ENCODE measurements at places on chromosomes 3 and 15.
A peak's percentile ranks its signal among the peaks of the same experiment; 100 is the strongest.

DNA sequence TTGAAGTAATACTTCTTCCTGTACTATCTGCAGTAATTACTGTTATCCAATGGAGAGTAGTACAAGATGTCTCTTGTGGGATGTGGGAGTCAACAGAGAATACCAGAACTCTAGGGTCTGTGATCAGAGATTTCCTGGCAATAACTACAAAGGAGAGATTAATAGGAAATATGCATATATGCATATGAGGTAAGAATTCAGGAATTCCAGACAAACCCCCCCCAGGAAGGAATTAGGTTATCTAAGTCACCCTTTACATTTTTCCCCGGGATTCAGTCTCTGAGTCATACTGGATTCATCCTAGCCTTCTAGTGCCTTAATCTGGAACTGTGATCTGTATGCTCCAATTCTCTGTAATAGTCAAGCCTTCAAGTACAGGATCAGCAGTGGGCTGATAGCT lies 49.4 kb downstream of the GTF2E1 start:
- H3K4me1 ChIP-seq, result no peaks in the 10 kb centered on the region
- H3K27ac ChIP-seq, result no peak overlapping the region
- no peak for DNase-seq
- H3K27me3 ChIP-seq, result no peaks in the 10 kb centered on the region

DNA sequence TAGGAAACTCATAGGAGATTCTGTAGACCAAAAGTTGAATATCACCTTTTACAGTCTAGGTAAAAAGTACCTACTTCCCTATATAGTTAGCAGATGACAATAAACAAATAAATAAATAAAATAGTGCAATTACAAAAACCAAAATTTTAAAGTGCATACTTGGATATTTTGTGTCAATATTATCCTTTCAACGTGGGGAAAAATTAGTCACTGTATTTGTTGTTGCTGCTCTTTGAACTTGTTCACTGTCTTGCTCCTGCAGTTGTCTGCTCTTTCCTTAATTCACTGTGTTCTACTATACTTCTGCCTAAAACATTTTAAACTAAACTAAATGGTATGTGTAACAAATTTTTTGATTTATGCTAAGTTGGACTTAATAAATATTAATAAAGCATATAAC lies 889.0 kb downstream of the ROBO1 start:
- no peaks in the 10 kb centered on the region for H3K36me3 ChIP-seq
- H3K4me3 ChIP-seq, result no peak overlapping the region
- H3K27ac ChIP-seq, result no peak overlapping the region
- no peaks in the 10 kb centered on the region for H3K4me1 ChIP-seq

DNA sequence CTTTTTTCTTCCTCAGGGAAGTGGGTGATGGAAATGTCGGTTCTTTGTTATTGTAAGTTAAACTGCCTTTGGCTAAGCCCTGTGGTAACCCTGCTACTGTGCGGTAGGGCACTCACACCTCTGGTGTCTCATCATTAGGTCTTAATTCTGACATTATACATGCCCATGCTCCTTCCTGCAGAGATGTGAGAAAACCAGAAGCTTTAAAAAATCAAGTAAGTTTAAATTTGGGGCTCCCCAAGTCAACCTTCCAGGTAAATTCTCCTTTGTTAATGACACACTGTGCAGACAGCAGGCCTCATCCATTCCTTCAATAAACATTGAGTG lies 155.8 kb downstream of the FAM43A start:
- no peak overlapping the region for H3K27ac ChIP-seq
- H3K4me1 ChIP-seq, result no peaks in the 10 kb centered on the region
- H3K36me3 ChIP-seq, result no peaks in the 10 kb centered on the region
- H3K4me3 ChIP-seq, result no peak overlapping the region

DNA sequence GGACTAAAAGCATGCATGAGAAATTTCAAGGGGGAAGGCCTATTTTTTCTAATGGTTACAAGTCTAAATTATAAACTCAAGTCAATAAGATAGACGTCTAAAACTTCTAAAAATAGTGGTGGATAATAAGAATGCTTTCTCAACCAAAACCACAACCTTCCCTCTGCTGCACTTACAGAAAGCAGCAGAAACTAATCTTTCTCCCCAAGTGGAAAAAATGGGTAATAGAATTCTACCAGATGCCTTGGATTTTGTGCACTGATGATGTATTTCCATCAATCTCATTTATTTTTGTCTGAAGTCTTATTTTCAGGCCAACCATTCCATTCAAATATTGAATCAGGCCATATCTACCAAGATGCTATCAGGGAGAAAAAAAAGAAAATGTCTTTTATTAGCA lies 344.7 kb downstream of the NEK10 start:
- H3K4me3 ChIP-seq, result no peak overlapping the region
- H3K36me3 ChIP-seq, result no peaks in the 10 kb centered on the region
- H3K27me3 ChIP-seq, result no peaks in the 10 kb centered on the region
- no peak for DNase-seq
- H3K4me1 ChIP-seq, result no peaks in the 10 kb centered on the region

DNA sequence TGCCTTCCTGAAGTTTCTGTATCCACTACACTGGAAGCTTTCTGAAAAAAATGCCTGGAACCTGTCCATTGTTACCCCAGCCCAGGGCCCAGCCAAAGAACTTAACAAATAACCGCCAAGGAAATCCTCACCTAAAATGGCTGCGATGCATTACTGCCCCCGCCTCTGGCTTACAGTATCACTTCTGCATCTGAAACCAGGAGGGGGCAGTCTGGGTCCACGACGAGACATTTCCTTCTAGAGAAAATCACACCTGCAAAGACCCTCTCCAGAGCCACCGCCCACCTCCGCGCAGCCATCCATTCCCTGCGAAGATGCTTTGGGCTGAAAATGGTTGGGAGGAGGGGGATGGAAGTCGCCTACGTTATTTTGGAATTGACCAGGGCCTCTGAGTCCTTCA lies 22.4 kb upstream of the CELF6 start:
- peak; percentile 23 for DNase-seq
- peaks cover 40% of the 10 kb centered on the region for H3K36me3 ChIP-seq

DNA sequence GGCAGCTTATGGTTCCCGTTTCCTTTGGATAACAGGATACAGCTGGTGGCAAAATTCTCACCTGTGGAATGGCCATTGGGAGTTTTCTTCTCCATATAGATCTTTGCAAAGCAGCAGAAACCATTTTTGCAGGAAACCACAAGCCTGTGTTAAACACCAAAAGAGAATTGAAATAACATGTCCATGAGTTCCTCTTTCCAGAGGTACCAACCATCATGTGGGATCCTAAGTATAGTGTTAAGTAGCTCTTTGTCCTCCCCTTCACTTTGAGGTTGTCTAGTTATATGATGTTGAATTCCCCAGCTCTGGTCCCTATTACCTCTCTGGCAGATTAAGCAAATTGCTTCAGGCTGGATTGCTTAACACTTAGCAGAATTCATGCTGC lies 94.9 kb downstream of the AKAP13 start:
- H3K27me3 ChIP-seq, result no peaks in the 10 kb centered on the region
- H3K36me3 ChIP-seq, result peaks cover 4% of the 10 kb centered on the region
- peaks cover 30% of the 10 kb centered on the region for H3K4me1 ChIP-seq
- DNase-seq, result no peak
- no peak overlapping the region for H3K4me3 ChIP-seq

- H3K4me3 ChIP-seq, result no peak overlapping the region
- no peak overlapping the region for H3K27ac ChIP-seq
- no peaks in the 10 kb centered on the region for H3K36me3 ChIP-seq
- DNase-seq, result no peak
Measured at GRCh38 chr15:96593735-96594134, 263.2 kb downstream of the NR2F2 start.

DNA sequence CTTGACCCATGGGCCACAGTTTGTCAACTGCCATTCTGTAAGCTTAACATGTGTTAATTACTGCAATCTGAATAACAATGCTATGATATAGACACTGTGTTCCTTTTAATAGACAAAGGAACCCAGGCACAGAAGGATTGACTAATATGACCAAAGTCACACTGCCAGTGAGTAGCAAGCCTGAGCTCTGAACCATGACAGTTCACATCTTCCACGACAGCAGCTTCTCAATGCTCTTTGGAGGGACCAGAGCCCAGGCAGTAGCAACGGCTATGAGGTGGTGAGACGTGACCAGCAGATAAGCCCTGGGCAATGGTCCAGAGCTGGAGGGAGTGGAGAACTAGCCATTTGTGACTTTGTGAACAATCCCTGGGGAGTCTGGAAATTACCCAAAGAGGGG lies 19.4 kb downstream of the CA12 start:
- H3K36me3 ChIP-seq, result no peaks in the 10 kb centered on the region
- no peak for DNase-seq
- no peak overlapping the region for H3K27ac ChIP-seq
- no peaks in the 10 kb centered on the region for H3K27me3 ChIP-seq
- H3K4me1 ChIP-seq, result no peaks in the 10 kb centered on the region

GRCh38 chr3:188962253-188963247 lies 209.2 kb upstream of the TPRG1 start:
- no peak overlapping the region for H3K27ac ChIP-seq
- no peaks in the 10 kb centered on the region for H3K36me3 ChIP-seq

DNA sequence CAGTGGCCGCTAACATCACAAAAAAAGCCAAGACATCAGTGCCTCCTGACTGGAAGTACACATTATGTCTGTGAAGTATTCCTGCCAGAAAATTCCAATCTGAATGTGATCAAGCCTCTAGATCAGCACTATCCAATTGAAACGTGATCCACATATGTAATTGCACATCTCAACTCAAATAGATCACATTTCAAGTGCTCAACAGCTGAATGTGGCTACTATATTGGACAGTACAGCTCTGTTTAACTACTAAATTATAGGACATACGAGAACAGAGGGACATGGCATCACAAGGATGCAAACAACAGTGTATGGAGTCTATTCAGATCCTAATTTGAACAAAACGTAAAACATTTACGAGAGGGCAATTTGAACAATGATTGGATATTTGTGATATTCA lies 542 bp upstream of the UBAP1L start:
- no peaks in the 10 kb centered on the region for H3K4me1 ChIP-seq
- peaks cover 65% of the 10 kb centered on the region for H3K36me3 ChIP-seq
- H3K27me3 ChIP-seq, result no peaks in the 10 kb centered on the region
- H3K4me3 ChIP-seq, result no peak overlapping the region

DNA sequence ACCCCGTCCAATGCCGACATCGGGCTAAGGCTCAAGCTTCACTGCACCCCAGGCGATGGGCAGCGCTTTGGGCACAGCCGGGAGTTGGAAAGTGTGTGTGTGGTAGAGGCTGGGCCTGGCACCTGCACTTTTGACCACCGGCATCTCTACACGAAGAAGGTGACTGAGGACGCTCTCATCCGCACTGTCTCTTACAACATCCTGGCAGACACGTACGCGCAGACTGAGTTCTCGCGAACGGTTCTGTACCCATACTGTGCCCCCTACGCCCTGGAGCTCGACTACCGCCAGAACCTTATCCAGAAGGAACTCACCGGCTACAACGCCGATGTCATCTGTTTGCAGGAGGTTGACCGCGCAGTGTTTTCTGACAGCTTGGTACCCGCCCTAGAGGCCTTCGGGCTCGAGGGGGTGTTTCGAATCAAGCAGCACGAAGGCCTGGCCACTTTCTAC lies 1.0 kb downstream of the PDE12 start:
- H3K27me3 ChIP-seq, result no peaks in the 10 kb centered on the region
- H3K36me3 ChIP-seq, result peaks cover 19% of the 10 kb centered on the region
- peak overlapping the region; percentile 88 for H3K4me3 ChIP-seq
- peaks cover 34% of the 10 kb centered on the region for H3K4me1 ChIP-seq

GRCh38 chr3:106114848-106115247 lies 246.0 kb upstream of the CBLB start:
- DNase-seq, result no peak
- H3K27ac ChIP-seq, result no peak overlapping the region
- no peak overlapping the region for H3K4me3 ChIP-seq
- H3K27me3 ChIP-seq, result no peaks in the 10 kb centered on the region
- no peaks in the 10 kb centered on the region for H3K4me1 ChIP-seq

DNA sequence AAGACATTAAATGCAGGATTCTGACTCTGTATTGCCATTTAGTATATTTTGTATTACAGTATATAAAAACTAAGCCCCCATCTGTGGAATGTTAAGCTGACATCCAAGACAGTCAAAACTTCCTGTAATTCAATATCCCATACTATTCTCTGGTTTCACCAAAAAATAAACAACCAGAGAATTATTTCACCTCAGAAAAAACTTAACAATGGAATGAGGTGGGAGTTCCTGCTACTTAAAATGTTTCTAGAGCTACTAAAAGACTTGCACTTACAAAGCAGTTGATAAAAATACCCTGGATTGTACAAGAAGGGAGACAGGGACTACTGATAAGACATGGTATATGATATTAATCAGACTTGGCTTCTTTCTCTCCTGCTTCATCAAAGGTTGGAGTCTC lies 8.3 kb downstream of the ARL13B start:
- no peaks in the 10 kb centered on the region for H3K36me3 ChIP-seq
- no peak overlapping the region for H3K4me3 ChIP-seq

- no peak overlapping the region for H3K4me3 ChIP-seq
- H3K27ac ChIP-seq, result no peak overlapping the region
- DNase-seq, result no peak
- no peaks in the 10 kb centered on the region for H3K36me3 ChIP-seq
- H3K4me1 ChIP-seq, result no peaks in the 10 kb centered on the region
Measured at GRCh38 chr3:185746470-185746869, 78.4 kb downstream of the IGF2BP2 start.

DNA sequence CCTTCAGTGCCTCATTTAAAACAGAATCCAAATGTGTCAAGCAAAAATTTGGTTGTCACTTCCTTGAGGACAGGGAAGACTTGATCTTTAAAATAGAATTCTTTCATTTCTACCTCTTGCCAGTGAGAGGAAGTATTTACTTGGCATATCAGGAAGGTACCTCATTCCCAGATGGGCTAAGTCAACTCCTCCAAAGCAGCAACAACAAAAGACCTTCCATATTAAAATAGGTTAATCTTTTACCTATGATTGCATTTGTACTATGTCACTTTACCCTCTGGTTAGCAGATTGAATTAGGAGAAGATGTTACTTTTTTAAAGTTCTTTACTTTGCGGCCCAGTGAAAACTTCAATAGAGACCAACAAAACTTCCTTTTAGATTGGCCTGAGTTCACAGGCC lies 462.1 kb upstream of the ADAMTS9 start:
- no peak overlapping the region for H3K27ac ChIP-seq
- H3K36me3 ChIP-seq, result no peaks in the 10 kb centered on the region
- no peaks in the 10 kb centered on the region for H3K4me1 ChIP-seq
- no peak overlapping the region for H3K4me3 ChIP-seq

GRCh38 chr3:139824864-139825263 lies 110.1 kb upstream of the CLSTN2 start:
- no peak for DNase-seq
- no peak overlapping the region for H3K27ac ChIP-seq
- H3K27me3 ChIP-seq, result no peaks in the 10 kb centered on the region
- no peak overlapping the region for H3K4me3 ChIP-seq

DNA sequence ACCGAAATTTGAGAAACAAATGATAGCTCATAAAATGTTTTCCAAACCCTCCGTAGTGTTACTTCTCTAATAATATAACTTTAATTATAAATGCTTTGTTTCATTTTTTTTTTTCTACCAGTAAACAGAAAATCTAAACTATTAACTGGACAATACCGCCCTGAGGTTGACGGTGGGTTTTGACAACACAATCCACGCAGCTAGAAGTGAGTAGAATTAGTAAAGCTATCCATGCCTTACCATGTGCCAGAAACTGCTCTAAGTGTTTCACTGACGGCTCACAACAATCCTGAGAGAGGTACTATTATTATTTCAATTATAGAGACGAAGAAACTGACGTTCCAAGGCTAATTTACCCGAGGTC lies 410 bp downstream of the NDUFAF1 start:
- peak overlapping the region; percentile 66 for H3K27ac ChIP-seq
- peaks cover 15% of the 10 kb centered on the region for H3K4me1 ChIP-seq
- H3K4me3 ChIP-seq, result peak overlapping the region; percentile 93
- H3K36me3 ChIP-seq, result no peaks in the 10 kb centered on the region
- DNase-seq, result no peak

All from CD4-positive, alpha-beta T cell (primary cell).